Left renal pelvis (tissue), 4 donors: ENCODE measurements at places on chromosomes 1 and 21. TPM values are rescaled to one million over a fixed set of nuclear protein-coding genes. Genes with fewer than 3 reads are reported as not detected.

GRCh38 chr1:17919525-17920439, 164.6 kb downstream of the ACTL8 start:
- peak; percentile 67 for DNase-seq

DNA sequence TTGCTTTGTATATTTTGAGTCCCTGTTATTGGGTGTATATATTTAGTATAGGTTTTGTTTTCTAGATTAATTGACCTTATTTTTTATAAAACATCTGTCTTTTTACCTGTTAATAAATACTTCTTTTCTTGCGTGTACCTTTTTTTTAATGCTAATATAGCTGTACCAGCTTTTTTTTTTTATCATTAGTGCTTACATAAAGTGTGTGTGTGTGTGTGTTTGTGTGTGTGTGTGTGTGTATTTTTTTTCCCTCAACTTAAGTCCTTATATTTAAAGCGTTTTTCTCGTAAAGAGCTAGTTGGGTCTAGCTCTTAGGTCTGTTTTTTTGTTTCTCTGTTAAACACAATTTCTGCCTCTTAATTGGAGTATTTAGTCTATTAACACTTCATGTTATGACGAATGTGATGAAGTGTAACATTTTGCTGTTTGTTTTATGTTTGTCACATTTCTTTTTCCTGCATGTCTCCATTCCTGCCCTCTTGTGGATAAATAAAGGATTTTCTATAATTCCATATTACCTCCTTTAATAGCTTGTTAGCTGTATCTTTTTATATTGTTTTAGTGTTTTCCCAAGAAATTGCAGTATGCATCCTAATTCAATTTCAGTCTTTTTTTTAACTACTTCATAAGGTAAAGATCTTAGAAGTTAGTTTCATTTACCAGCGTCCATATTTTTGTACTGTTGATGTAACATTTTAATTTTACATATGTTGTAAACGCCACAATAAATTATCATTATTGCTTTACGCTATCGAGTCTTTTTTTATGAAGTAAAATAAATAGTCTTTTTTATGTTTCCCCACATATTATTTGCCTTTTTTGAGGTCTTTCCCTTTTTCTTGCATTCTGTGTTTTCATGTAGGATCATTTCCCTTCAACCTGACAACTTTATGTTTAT, 4.3 kb downstream of the PRMT2 start:
- DNase-seq: no peak

DNA sequence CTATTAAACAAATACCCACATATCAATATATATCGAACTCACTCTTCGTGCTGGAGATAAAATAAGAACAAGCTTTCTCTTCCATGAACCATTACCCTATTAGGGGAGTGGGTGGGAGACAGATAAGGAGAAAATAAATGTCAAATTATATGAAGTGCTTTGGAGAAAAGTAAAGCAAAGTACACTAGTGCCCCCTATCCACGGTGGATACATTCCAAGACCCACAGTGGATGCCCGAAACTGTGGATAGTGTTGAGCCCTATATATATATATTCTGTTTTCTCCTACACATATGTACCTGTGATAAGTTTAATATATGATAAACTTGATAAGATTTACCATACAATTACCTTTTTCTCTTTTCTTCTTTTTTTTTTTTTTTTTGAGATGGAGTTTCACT, 54.6 kb downstream of the FH start:
- no peak for DNase-seq

Gene CD5L
- 0.41 TPM for polyA plus RNA-seq

DNA sequence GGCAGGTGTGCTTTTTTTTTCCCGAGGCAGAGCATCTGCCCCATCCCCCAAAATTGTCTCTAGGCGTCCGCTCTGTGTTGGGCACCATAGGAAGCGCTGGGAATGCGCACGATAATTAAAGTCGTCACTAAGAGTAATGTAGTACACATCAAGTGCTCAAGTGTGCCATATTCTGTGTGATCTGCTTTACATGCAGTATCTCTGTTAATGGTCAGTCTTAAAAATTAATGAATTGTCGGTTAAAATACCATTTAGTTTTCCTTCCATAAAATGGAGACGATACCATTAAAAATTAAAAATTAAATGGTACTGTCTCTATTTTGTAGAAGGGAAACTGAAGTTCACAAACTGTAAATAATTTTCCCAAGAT, 544 bp upstream of the CCT8 start:
- DNase-seq: no peak

- DNase-seq: no peak
These were observed 9.2 kb downstream of the IKBKE start for GRCh38 chr1:206479183-206480125.

GRCh38 chr1:24369801-24370200, 43.8 kb downstream of the STPG1 start:
- no peak for DNase-seq

DNA sequence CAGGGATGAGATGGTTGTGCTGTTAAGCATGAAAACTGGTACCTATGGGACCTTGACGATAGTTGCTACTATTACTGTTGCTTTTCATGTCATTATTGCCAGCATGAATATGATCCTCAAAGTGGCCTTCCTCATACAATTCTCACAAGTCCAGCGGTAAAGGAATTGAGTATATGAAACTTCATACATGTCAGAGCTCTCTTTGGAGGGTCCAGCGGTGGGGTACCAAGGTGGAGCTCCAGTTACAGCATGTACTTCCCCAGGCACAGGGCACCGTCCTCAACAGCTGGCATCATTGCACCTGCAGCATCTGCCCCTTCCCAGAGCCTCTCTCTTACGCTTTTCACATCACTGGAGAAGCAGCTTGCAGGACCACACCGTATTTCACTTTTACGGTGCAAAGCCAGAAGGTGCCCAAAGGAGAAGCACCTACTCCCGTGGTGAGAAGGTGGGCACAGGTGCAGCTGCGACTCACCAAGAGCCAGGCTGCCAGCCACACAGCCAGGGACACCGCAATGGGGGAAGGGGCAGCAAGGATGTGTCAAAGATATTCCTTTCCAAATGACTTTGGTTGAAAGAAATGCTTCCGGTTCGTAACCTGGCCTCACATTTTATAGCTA, 166.4 kb upstream of the IRF2BP2 start:
- DNase-seq: no peak

- DNase-seq: no peak
These were observed 548.1 kb downstream of the BRINP3 start for GRCh38 chr1:189929501-189930099.

DNA sequence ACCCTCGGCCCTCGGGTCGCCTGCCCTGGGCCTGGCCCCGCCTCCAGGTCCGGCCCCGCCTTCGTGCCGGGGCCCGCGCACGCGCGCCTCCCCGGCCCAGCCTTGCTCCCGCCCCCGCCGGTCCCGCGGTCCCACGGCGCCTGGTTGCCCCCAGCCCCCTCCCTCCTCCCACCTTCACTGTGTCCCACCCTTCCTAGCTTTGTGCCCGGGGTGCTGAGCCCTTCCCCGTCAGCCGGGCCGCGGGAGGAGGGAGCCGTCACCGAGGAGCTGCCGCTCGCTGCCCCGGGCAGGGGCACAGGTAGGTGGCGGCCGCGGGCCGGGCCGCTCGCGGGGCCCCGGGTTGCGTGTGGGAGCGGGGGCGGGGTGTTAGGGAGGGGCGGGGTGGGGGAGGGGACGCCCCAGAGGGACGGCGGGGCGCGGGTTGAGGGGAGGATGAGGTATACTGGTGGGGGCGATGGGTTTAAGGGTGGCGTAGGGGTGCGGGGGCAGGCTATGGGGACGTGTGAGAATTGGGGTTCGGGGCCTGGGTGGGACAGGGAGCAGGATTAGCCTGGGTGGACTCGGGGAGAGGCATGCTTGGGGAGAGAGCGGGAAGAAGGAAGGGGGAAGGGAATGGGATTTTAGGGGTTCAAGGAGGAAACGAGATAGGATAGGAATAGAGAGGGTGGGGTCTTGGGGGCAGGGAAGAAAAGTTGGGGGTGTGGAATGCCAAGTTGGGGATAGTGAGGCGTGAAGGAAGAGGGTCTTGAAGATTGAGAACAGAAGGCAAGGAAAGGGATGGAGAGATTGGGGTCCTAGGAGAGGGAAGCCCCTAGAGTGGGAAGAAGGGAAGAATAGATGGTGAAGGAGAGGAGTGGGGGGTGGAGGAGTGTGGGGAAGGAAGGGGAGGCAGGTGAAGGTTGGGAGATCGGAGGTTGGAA, at the start of gene LRRC42:
LRRC42 (plus strand) TSS at position 99 of the 920 bp plus-strand sequence. CDS start 5,650 bp downstream, outside the sequence.
- DNase-seq: no peak

DNA sequence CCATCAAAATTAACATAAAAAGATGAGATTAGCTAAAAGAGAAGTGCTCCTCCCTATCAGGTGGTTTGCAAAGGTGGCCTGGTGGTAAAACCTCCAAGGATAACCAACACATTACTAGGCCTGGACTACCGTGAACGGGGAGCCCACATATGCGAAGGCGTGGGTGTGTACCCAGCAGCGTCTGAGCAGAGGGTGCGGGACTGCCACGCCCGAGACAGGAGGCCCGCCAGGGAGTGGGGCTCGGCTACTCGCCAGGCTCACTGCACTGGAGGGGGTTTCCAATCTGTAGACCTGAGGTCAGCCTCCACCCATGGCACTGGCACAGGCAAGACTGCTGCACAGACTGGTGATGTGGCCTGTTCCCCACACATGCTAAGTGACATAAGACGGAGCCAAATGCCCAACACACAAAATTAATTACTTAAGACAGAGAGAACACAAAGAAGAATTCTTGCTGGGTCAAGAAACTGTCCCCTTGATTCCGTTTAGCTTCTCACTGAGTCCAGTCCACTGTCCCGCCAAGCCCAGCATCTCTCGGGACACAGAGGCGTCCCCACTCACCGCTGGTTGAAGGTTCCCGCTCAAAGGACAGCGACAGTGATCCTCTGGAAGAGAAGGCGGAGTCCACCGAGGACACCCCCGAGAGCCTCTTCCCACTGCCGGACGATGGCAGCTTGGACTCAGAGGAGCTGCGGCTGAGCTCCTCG, 23.4 kb downstream of the RIPK4 start:
- no peak for DNase-seq

GRCh38 chr1:236280438-236281197, 1.1 kb downstream of the ERO1B start:
- no peak for DNase-seq

Gene TRIM46
- 2.9 TPM for polyA plus RNA-seq

DNA sequence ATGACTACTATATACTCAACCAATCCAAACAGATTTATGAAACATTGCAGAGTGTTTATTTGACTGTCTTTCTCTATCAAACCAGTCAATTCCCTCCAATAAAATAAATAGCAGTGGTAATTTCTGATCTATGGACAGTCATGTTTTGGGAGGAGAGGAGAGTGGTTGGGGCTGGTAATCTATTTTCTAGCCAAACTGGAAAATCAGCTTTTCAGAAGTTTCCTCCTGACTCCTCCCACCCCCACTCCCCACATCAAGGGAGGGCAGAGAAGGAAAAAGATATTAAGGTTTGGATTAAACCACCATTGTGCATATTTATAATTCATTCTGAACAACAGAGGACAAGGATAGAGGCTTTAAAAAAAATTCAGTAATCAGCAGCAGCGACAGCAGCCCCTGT, 69.4 kb upstream of the SOX13 start:
- no peak for DNase-seq

Gene TNFSF4
- 2.0 TPM for polyA plus RNA-seq
